ENCODE measurements at places on chromosomes 2 and 18. TPM values are rescaled to one million over a fixed set of nuclear protein-coding genes. Genes with fewer than 3 reads are reported as not detected.

The MYO7B gene
- 0.06 TPM for total RNA-seq

The VPS4B gene
- total RNA-seq, result 60.7 TPM

The REG1B gene
- total RNA-seq, result not detected

The RAB12 gene
- total RNA-seq, result 54.1 TPM

The ALKAL2 gene
- total RNA-seq, result not detected

The TMEM169 gene
- under 0.01 TPM for total RNA-seq

The GALR1 gene
- not detected for total RNA-seq

The CCDC141 gene
- total RNA-seq, result 0.57 TPM
